Activated B cell treated with CpG ODN at 0.5 μM for 24 hours (primary cell): ENCODE measurements at places on chromosomes 4 and X.

DNA sequence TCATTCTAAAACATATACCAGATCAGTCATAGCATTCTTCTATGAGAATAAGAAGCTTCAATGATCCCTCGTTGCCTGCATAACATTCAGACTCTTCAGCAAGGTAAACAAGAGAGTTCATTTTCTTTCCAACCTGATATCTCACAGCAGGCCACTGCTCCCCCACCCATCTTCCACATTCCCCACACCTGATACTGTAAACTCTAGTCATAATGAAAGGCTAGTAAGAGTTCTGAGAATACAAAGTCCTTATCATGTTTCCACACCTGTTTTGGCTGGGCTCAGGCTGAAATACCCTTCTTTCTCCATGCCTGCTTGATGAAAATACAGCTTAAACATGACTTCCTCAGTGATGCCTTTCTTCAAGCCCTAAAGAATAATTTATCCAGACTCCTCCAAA lies 2.3 kb upstream of the AASDH start:
- no peaks in the 10 kb centered on the region for H3K27me3 ChIP-seq
- peaks cover 13% of the 10 kb centered on the region for H3K36me3 ChIP-seq
- H3K27ac ChIP-seq: no peak overlapping the region
- peaks cover 27% of the 10 kb centered on the region for H3K4me1 ChIP-seq

DNA sequence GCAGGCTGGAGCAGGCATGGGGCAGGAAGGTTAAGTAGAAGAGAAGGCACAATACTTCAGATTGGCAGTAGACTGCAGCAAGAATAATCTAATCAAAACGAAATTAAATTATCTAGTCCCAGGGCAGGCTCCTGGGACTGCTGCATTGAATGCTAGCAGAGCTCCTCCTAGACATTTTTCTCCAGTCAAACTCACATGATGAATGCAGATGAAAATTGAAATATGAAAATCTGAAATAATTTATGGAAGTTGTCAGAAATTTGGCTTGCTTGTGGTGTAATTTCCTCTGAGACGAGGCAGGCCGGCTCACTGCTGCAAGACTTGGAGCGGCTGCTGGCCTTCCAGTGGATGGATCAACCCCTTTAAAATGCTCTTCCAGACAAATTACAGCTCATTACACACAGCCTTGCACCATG lies 78.0 kb upstream of the TMEM33 start:
- no peaks in the 10 kb centered on the region for H3K4me1 ChIP-seq
- H3K36me3 ChIP-seq: no peaks in the 10 kb centered on the region
- H3K27ac ChIP-seq: no peak overlapping the region
- H3K4me3 ChIP-seq: no peak overlapping the region
- DNase-seq: no peak
- H3K27me3 ChIP-seq: peaks cover 23% of the 10 kb centered on the region

DNA sequence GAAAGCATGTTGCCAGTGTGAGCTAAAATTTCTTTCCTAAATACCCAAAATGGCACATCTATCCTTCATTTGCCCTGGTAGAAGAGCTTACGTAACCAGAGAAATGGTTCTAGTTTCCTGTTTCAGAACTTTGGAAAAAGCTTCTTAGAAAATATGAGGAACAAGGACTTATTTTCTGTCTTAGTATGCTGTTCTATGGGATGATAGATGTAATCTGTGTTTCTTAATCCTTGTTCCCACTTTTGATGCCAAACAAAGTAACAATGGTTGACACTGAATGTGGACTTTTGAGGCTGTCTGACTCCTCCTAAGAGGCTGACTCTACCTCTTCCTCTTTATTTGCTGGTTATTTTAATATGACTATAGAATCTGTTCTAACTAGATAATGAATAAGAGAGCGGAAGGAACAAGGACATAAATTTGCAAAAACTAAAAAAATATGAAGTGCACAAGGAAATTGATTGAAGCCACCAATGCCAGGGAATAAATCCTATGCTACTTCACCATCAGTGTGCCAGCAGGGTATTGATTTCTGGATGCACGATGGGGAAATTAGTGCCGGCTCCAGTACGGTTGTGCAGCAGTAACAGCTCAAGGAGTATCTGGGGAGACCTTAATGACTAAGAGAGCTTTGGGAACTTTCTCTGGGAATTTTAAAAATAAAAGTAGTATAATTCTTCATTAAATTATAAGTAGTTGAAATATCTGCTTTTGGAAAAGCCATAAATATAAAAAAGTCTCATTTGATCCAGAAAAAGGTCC lies 39.4 kb upstream of the TET2 start:
- H3K27me3 ChIP-seq: peaks cover 13% of the 10 kb centered on the region
- H3K4me1 ChIP-seq: no peaks in the 10 kb centered on the region
- no peak overlapping the region for H3K27ac ChIP-seq
- no peak overlapping the region for H3K4me3 ChIP-seq
- no peak for DNase-seq
- H3K36me3 ChIP-seq: no peaks in the 10 kb centered on the region

- H3K36me3 ChIP-seq: no peaks in the 10 kb centered on the region
- no peak overlapping the region for H3K4me3 ChIP-seq
- H3K4me1 ChIP-seq: no peaks in the 10 kb centered on the region
- H3K27ac ChIP-seq: no peak overlapping the region
- DNase-seq: no peak
- no peaks in the 10 kb centered on the region for H3K27me3 ChIP-seq
Measured at GRCh38 chrX:21725496-21725895, 32.4 kb downstream of the SMPX start.

- H3K36me3 ChIP-seq: no peaks in the 10 kb centered on the region
- no peak overlapping the region for H3K27ac ChIP-seq
- H3K4me1 ChIP-seq: no peaks in the 10 kb centered on the region
- H3K4me3 ChIP-seq: no peak overlapping the region
- no peaks in the 10 kb centered on the region for H3K27me3 ChIP-seq
Measured at GRCh38 chr4:158259955-158260575, 49.8 kb downstream of the TMEM144 start.

- H3K4me3 ChIP-seq: no peak overlapping the region
- H3K27me3 ChIP-seq: peaks cover 21% of the 10 kb centered on the region
- H3K4me1 ChIP-seq: peaks cover 1% of the 10 kb centered on the region
Measured at GRCh38 chrX:20531667-20532066, 265.0 kb upstream of the RPS6KA3 start.

DNA sequence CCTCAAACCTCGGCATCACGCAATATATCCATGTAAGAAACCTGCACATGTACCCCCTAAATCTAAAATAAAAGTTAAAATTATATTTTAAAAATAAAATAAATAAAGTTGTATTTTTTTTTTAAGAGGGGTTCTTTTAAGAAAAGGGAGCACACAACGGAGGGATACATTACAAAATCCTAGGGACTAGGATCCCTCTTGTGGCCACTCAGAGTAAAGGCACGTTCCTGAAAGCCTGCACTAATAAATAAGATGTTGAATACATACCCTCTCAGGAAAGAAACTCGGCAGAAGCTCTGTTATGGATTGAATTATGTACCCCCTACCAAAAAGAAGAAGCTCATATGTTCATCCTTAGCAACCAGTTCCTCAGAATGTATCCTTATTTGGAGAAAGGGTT lies 50.9 kb upstream of the PRDX4 start:
- H3K4me3 ChIP-seq: no peak overlapping the region
- no peaks in the 10 kb centered on the region for H3K36me3 ChIP-seq
- no peaks in the 10 kb centered on the region for H3K27me3 ChIP-seq
- no peak overlapping the region for H3K27ac ChIP-seq

DNA sequence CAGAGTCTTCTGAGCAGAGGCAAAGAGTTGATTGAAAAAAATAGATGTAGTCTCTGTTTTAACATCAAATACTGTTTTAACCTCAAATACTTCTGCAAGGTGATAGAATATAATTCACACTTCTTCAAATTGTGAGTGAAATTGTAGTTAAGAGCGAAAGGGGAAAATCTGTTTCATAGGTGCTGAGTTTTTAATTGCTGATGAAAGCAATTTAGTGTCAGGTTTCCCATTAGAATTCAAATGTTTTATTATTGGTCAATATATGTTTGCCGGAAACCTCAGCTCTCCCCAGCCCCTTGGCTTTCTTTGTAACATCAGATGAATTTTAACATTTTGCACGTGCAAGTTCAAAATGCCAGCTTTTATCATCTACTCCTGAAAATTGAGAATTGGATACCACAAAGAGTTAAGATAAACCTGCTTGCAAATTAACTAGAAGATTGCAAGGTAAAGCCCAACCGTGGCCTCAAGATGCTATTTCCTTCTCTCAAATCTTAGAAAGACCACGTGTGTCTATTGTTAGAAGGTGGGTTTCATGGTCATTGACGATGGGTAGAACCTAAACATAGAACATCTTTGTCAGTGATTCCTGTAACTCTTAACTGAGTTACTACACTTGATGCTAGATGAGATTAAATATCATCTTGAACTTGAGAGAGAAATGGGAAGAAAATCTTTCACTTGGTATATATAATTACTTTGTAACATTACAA lies 1824.2 kb upstream of the TENM3 start:
- no peaks in the 10 kb centered on the region for H3K36me3 ChIP-seq
- H3K4me1 ChIP-seq: no peaks in the 10 kb centered on the region
- no peak overlapping the region for H3K27ac ChIP-seq
- no peak for DNase-seq

DNA sequence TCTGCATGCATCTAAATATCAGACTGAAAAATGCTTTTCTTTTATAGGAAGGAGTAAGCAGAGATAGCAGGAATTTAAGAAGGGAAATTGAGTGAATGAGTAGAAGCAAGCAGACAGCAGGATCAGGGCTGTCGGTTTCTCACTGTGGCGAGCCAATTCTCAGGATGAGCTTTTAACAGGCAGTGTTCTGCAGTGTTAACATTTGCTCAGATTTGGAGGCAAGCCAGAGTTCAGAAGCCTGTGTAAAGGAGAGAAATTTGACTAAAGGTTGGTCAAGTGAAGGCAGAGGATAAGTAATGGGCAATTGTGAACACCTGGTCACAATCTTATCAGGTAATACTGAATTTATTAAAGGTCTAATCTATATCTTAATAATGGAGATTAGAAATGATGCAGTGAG lies 133.3 kb upstream of the MAGEB16 start:
- no peak overlapping the region for H3K27ac ChIP-seq
- no peak overlapping the region for H3K4me3 ChIP-seq
- H3K36me3 ChIP-seq: no peaks in the 10 kb centered on the region
- no peak for DNase-seq

GRCh38 chr4:108004646-108005045 lies 15.0 kb downstream of the HADH start:
- DNase-seq: no peak
- no peaks in the 10 kb centered on the region for H3K27me3 ChIP-seq
- H3K27ac ChIP-seq: no peak overlapping the region
- H3K4me1 ChIP-seq: peaks cover 3% of the 10 kb centered on the region
- H3K4me3 ChIP-seq: no peak overlapping the region

GRCh38 chr4:7310451-7310850 lies 118.1 kb downstream of the SORCS2 start:
- no peaks in the 10 kb centered on the region for H3K36me3 ChIP-seq
- no peak overlapping the region for H3K27ac ChIP-seq
- no peak for DNase-seq
- no peaks in the 10 kb centered on the region for H3K4me1 ChIP-seq

DNA sequence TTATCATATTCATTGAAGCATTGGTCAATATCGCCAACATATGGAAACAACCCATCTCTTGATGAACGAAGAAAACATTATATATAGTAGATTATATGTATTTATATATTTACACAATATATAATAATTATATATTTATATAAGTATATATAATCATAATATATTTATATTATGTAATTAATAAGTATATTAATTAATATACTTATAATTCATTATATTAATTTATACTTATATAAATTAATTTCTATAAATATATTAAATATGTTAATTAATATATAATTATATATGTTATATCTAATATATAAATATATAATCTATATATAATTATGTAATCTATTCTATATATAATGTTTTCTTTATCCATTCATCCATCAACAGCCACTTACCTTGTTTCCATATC lies 69.0 kb upstream of the SRD5A3 start:
- no peaks in the 10 kb centered on the region for H3K4me1 ChIP-seq
- H3K27me3 ChIP-seq: peaks cover 3% of the 10 kb centered on the region

DNA sequence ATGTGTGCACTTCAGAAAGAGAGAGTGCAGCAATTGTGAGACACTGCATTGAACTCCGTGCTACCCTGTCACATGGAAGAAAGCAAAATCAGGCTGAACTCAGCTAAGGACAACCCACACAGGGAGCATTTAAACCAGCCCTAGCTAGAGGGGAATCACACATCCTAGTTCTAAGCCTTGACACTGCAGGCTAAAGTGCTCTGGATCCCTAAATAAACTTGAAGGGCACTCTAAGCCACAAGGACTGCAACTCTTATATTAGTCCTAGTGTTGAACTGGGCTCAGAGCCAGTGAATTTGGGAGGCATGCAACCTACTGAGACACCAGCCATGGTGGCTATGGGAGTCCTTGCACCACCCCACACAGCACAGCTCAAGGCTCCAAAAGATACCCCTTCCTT lies 311.9 kb downstream of the OPHN1 start:
- DNase-seq: no peak
- no peaks in the 10 kb centered on the region for H3K4me1 ChIP-seq
- H3K27me3 ChIP-seq: no peaks in the 10 kb centered on the region
- H3K36me3 ChIP-seq: no peaks in the 10 kb centered on the region

DNA sequence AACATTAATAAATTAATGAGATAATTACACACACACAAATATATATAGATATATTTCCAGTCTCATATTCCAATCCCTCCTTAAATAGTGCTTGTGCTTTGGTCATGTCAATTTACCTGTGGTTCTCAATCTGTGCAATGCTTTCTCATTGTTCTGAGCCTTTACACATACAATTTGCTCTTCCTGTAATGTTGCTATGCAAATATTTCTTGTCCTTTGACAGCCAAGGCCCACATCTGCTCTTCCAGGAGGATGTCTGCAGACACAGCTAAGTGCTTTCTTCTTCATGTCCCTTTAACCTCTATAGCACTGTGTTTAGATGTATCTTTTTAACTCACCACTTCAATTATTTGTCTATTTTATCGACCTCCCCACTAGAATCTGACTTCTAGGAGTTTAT lies 67.3 kb upstream of the RAPGEF2 start:
- no peak overlapping the region for H3K27ac ChIP-seq
- H3K4me3 ChIP-seq: no peak overlapping the region
- no peaks in the 10 kb centered on the region for H3K4me1 ChIP-seq
- peaks cover 29% of the 10 kb centered on the region for H3K27me3 ChIP-seq
- DNase-seq: no peak

GRCh38 chrX:45172890-45173289 lies 27.8 kb downstream of the DIPK2B start:
- H3K27me3 ChIP-seq: no peaks in the 10 kb centered on the region
- no peak overlapping the region for H3K27ac ChIP-seq
- no peak for DNase-seq
- H3K4me1 ChIP-seq: no peaks in the 10 kb centered on the region
